ENCODE measurements at places on chromosomes 7 and 10.

GRCh38 chr7:55557666-55558188, 14.6 kb downstream of the VOPP1 start:
- DNase-seq, result no peak

DNA sequence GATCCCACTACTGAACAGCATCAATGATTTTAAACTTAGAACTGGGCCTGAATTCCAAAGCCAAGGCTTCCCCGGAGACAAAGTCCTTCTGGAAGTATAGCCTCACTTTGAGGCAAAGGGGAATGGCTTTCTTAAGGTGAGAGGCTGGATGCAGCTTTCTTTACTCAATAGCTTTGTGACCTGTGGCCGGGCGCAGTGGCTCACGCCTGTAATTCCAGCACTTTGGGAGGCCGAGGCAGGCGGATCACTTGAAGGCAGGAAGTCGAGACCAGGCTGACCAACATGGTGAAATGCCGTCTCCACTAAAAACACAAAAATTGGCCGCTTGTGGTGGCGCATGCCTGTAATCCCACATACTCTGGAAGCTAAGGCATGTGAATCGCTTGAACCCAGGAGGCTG, 3.2 kb upstream of the FGFR2 start:
- no peak for DNase-seq

DNA sequence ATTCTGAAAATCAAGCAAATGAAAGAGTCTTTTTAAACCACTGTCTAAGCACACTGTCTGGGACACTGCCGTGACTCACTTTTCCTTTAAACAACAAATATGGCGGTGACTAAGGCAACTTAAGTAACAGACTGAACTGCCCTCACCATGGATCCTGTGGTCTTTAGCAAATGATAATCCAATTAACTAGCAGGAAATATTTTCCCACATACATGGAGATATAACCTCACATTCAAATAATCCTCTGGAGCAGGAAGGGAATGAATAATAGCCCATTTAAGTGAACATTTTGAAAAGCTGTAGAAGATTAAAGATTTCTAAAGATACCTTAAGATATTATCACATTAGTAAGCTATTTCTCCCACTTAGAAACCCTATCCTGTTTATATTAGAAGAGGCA, 40.3 kb upstream of the LRRC17 start:
- no peak for DNase-seq

DNA sequence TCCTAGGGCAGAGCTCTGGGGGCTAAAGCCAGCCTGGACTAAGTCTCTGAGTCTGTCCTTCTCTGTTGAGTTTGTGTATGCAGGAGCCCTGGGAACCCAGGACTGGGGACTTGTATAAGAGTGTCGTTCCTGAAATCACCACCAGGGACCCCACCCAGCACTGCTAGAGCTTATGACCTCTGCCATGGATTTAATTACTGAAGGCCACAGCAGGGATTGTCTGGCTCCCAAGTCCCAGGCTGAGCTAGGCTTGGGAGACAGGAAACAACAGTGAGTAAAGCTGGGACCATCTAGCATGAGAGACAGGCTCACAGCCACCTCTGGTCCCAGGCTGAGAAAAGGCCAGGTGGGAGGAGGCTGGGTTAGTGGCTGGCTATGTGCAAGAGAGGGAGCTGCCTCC, 1.4 kb upstream of the TSPAN15 start:
- peak; percentile 39 for DNase-seq

DNA sequence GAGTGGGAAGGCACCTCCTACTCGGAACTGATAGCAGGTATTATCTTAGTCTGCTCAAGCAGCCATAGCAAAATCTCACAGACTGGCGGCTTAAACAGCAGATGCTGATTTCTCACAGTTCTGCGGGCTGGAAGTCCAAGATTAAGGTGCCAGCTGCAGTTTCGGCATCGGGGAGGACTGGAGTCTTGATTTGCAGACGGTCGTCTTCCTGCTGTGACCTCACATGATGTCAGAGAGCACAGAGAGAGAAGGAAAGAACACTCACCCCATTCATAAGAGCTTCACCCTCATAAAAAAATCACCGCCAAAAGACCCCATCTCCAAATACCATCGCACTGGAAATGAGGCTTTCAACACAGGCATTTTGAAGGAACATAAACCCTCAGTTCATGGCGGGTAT, 216.5 kb upstream of the PITRM1 start:
- no peak for DNase-seq

GRCh38 chr10:69865450-69865849, 63.7 kb downstream of the COL13A1 start:
- no peak for DNase-seq

- no peak for DNase-seq
Measured at GRCh38 chr10:78952030-78952429, 116.7 kb upstream of the ZMIZ1 start.
